ENCODE measurements at places on chromosomes 5 and 9. TPM values are rescaled to one million over a fixed set of nuclear protein-coding genes. Genes with fewer than 3 reads are reported as not detected.

The FGD3 gene
- 12.0 TPM for total RNA-seq

The SEMA4D gene
- total RNA-seq, result 65.3 TPM

The LRRC70 gene
- 0.77 TPM for total RNA-seq

The SARDH gene
- 4.2 TPM for total RNA-seq

The IRX4 gene
- total RNA-seq, result not detected

The SLC6A18 gene
- not detected for total RNA-seq

The TTC16 gene
- total RNA-seq, result 0.07 TPM

The DELE1 gene
- 86.1 TPM for total RNA-seq

The PCDHB7 gene
- total RNA-seq, result 1.1 TPM

DNA sequence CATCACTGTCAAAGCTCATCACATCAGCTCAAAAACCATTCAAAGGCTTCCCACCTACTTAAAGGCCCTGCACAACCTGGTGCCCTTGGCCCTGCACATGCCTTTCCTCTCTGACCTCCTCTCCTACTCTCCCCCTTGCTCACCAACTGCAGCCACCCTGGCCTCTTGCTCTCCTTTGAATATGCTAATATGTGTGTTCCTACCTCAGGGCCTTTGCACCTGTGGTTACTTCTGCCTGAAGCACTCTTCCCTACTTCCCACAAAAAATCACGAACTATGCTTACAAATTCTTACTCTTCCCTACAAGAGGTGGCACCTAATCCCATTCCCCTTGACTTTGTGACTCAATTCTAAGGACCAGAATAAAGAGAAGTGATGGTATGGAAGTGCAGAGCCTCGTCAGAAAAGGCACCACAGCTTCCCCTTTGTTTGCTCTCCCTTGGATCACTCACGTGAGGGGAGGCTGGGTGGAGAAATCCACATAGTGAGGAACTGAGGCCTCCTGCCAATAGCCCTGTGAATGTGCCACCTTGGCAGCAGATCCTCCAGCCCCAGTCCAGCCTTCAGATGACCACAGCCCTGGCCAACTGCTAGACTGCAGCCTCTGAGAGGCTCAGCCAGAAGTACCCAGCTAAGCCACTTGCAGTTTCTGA, 3.2 kb upstream of the TMEM171 start:
- no peak overlapping the region for H3K4me3 ChIP-seq
- H3K4me1 ChIP-seq, result peaks cover 42% of the 10 kb centered on the region
- H3K27ac ChIP-seq, result no peak overlapping the region
- H3K27me3 ChIP-seq, result peaks cover 41% of the 10 kb centered on the region
- no peak for DNase-seq

DNA sequence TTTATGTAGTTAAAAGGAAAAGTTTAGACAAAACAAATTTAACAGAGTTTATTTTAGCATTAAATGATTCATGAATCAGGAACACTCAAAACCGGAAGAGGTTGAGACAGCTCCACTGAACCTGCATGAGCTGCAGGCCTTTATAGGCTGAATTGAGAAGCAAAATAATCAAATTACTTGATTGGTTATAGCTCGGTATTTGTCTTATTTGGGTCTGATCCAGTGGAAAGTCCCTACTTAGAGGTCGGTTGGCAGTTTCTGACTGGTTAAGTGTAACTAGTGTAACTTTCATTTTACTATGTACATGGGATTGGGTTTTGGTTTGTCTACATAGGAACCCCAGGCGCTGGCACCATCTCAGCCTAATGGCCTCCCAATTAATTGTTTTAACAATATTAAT, 74.1 kb upstream of the PIK3R1 start:
- H3K4me3 ChIP-seq, result no peak overlapping the region
- peaks cover 2% of the 10 kb centered on the region for H3K36me3 ChIP-seq
- no peak for DNase-seq
- H3K4me1 ChIP-seq, result peaks cover 25% of the 10 kb centered on the region
- H3K27ac ChIP-seq, result no peak overlapping the region

DNA sequence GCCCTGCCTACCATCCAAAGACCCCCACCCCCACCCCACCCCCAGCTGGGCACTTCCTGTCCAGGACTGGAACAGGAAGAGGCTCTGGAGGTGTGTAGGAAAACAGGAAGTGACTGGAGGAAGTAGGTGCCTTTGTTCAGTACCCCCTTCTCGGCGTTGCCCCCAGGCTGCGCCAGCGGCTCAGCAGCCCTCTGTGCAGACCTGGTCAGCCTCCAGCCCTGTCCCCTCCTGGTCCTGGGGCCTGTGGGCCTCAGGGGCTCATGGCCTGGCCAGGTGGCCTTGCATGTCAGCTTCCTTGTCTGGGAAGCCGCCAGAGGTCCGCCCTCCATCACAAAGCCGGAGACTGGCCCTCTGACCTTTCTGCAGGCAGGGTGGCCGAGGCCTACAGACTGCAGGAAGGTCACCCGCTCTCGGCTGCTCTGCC, 26.0 kb downstream of the FLT4 start:
- DNase-seq, result no peak
- peaks cover under 1% of the 10 kb centered on the region for H3K4me1 ChIP-seq
- H3K27me3 ChIP-seq, result peaks cover 29% of the 10 kb centered on the region
- H3K27ac ChIP-seq, result no peak overlapping the region
- H3K4me3 ChIP-seq, result no peak overlapping the region

DNA sequence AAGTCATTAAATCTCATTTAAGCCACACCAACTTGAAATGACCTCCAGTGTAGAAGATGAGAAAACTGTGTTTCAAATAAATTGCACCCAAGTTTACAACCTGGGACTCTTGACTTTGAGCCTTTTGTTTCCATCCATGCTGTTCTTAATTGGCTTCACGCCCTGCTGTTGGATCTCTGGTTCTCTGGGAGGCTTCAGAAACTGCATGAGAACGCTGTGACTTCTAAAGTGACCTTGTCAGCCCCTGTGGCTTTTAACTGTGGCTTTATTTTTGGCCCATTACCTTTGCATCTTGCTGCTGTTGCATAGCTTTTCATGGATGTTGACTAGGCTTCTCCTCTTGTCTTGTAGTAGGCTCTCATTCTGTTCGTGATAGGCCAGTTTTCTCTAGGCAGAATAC, 29.3 kb downstream of the TNFAIP8 start:
- no peak overlapping the region for H3K27ac ChIP-seq
- no peak for DNase-seq
- no peak overlapping the region for H3K4me3 ChIP-seq
- H3K27me3 ChIP-seq, result no peaks in the 10 kb centered on the region

- H3K27me3 ChIP-seq, result no peaks in the 10 kb centered on the region
- H3K4me3 ChIP-seq, result peak overlapping the region; percentile 92
- H3K27ac ChIP-seq, result peak overlapping the region; percentile 100
- peaks cover 21% of the 10 kb centered on the region for H3K36me3 ChIP-seq
Measured at GRCh38 chr5:115543365-115544042, 1.1 kb downstream of the FEM1C start.

DNA sequence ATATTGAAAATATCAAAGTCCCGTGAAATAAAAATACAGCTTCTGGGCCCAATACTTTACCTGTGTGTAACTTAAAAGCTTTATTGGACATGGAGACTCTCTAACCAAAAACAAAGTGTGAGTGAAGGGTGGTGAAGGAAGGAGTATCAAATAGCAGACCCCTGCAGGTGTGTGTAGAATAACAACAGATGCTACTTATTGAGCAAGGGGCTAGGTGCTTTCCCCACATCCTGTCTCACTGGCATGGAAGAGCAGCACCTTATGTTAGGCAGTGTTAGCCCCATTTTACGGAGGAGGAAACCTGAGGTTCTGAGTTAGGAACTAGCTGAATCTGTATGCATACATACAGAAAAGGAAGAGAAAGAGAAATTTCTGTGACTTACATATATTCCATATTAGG, 21.8 kb downstream of the SLIT3 start:
- H3K4me3 ChIP-seq, result no peak overlapping the region
- H3K4me1 ChIP-seq, result no peaks in the 10 kb centered on the region
- H3K27me3 ChIP-seq, result no peaks in the 10 kb centered on the region
- DNase-seq, result no peak

- H3K36me3 ChIP-seq, result peaks cover 18% of the 10 kb centered on the region
- no peak overlapping the region for H3K4me3 ChIP-seq
- no peak for DNase-seq
- no peak overlapping the region for H3K27ac ChIP-seq
- H3K4me1 ChIP-seq, result no peaks in the 10 kb centered on the region
Measured at GRCh38 chr5:146130440-146131045, 25.2 kb upstream of the PLAC8L1 start.

GRCh38 chr5:62007457-62007856, 298.5 kb upstream of the KIF2A start:
- H3K4me1 ChIP-seq, result peaks cover 2% of the 10 kb centered on the region
- H3K27ac ChIP-seq, result no peak overlapping the region
- no peak for DNase-seq
- H3K27me3 ChIP-seq, result peaks cover 20% of the 10 kb centered on the region
- H3K4me3 ChIP-seq, result no peak overlapping the region

DNA sequence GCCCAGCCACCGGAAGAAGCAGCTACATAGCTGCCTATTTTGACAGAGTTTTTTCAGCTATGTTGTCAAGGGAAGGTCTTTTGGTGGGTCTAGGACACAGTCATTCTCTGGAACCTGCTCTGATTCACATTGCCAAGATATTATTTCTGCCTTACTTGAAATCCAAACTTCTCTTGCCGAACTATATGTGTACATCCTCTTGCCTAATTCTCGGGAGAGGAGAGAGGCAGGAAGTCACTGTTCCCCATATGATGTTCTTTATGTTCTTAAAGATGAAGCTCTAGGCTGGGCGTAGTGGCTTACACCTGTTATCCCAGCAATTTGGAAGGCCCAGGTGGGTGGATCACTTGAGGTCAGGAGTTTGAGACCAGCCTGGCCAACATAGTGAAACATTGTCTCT, 8.6 kb downstream of the TMEM252 start:
- no peaks in the 10 kb centered on the region for H3K36me3 ChIP-seq
- no peak overlapping the region for H3K4me3 ChIP-seq
- no peak overlapping the region for H3K27ac ChIP-seq
- no peak for DNase-seq
- H3K4me1 ChIP-seq, result peaks cover 4% of the 10 kb centered on the region
- H3K27me3 ChIP-seq, result peaks cover 36% of the 10 kb centered on the region

DNA sequence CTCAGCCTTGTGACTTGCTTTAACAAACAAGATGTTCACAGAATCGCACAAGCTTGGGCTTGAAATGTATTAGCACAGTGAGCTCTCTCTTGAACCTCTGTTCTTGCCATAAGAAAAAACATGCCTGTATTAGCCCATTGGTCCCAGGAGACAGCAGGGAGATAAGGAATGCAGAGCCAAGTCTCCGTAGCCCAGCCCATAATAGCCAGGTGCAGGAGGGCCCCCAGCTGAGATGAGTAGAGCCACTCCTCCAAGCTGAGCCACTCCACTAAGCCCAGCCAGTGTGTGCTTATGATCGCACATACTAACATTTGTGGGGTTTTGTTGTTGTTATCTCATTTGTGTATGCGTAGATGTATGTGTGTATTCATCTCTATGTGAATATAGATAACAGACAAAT, 21.6 kb upstream of the SVEP1 start:
- no peak for DNase-seq
- no peaks in the 10 kb centered on the region for H3K27me3 ChIP-seq
- peaks cover 1% of the 10 kb centered on the region for H3K4me1 ChIP-seq
- no peak overlapping the region for H3K4me3 ChIP-seq
- no peak overlapping the region for H3K27ac ChIP-seq

GRCh38 chr5:6785861-6786180, 72.6 kb downstream of the TENT4A start:
- no peaks in the 10 kb centered on the region for H3K4me1 ChIP-seq
- no peaks in the 10 kb centered on the region for H3K36me3 ChIP-seq
- no peak overlapping the region for H3K27ac ChIP-seq
- peaks cover 11% of the 10 kb centered on the region for H3K27me3 ChIP-seq

- no peak for DNase-seq
- no peaks in the 10 kb centered on the region for H3K27me3 ChIP-seq
- no peak overlapping the region for H3K27ac ChIP-seq
- no peak overlapping the region for H3K4me3 ChIP-seq
- no peaks in the 10 kb centered on the region for H3K4me1 ChIP-seq
Measured at GRCh38 chr9:23477908-23478307, 348.1 kb downstream of the ELAVL2 start.

DNA sequence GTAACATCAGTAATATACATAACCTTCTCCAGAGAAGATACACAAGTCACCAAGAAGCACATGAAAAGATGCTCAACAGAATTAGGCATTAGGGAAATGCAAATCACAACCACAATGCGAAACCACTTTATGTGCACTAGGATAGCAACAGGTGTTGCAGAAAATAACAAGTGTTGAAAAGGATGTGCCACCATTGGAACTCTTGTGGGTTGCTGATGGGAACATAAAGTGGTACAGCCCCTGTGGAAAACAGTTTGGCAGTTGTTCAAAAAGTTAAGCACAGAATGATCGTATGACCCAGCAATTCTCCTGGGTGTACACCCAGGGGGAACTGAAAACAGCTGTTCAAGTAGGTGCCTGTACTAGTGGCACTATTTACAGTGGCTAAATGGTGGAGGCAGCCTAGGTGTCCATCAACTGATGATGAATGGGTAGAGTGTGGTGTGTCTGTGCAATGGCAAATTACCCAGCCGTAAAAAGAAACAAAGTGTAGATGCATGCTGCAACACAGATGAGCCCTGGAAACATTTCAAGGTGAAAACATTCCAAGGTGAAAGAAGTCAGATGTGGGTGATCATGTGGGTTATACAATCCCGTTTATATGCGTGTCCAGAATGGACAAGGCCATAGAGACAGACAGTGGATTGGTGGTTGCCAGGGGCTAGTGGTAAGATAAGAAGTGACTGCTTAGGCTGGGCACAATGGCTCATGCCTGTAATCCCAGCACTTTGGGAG, 27.2 kb downstream of the CCDC69 start:
- no peak overlapping the region for H3K27ac ChIP-seq
- no peaks in the 10 kb centered on the region for H3K27me3 ChIP-seq
- H3K4me1 ChIP-seq, result no peaks in the 10 kb centered on the region
- H3K4me3 ChIP-seq, result no peak overlapping the region
- no peaks in the 10 kb centered on the region for H3K36me3 ChIP-seq

DNA sequence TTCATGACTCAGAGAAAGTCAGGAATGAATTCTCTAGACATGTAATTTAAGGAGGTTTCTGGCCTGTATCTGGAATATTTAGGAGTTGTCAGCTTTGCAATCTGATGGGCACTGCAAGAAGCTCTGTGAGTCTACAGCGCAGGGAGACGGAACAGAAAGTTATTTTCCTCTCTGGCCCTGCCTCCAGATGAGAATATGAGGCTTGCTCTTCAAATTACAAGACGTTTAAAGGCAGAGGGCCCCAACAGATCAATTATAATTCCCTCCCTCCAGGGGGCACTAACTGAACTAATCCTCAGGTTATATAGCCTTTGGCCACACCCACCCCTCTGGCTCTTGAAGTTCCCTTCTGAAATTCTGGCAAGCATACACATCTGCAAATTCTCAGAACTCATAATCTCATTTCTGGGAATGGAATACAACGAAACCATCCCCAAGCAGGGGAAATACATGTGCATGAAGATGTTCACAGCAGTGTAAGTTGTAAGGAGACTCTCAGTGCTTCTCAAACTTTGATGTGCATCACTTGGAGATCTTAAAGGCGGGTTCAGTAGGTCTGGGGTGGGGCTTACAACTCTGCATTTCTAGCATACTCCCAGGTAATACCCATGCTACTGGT, 307.6 kb downstream of the CWC27 start:
- no peak overlapping the region for H3K27ac ChIP-seq
- peaks cover 2% of the 10 kb centered on the region for H3K4me1 ChIP-seq
- DNase-seq, result no peak
- no peaks in the 10 kb centered on the region for H3K36me3 ChIP-seq

GRCh38 chr5:80655231-80655774, 520 bp upstream of the DHFR start:
- H3K36me3 ChIP-seq, result peaks cover 17% of the 10 kb centered on the region
- no peaks in the 10 kb centered on the region for H3K27me3 ChIP-seq
- peak overlapping the region; percentile 96 for H3K27ac ChIP-seq
- DNase-seq, result no peak

GRCh38 chr5:60945813-60946187, 795 bp downstream of the NDUFAF2 start:
- peaks cover 2% of the 10 kb centered on the region for H3K36me3 ChIP-seq
- peaks cover 7% of the 10 kb centered on the region for H3K4me1 ChIP-seq
- H3K27ac ChIP-seq, result peak overlapping the region; percentile 76
- H3K27me3 ChIP-seq, result no peaks in the 10 kb centered on the region

All from progenitor cell of endocrine pancreas (in vitro differentiated cells).